ENCODE measurements at places on chromosomes 3 and 15. TPM values are rescaled to one million over a fixed set of nuclear protein-coding genes. Genes with fewer than 3 reads are reported as not detected.

DNA sequence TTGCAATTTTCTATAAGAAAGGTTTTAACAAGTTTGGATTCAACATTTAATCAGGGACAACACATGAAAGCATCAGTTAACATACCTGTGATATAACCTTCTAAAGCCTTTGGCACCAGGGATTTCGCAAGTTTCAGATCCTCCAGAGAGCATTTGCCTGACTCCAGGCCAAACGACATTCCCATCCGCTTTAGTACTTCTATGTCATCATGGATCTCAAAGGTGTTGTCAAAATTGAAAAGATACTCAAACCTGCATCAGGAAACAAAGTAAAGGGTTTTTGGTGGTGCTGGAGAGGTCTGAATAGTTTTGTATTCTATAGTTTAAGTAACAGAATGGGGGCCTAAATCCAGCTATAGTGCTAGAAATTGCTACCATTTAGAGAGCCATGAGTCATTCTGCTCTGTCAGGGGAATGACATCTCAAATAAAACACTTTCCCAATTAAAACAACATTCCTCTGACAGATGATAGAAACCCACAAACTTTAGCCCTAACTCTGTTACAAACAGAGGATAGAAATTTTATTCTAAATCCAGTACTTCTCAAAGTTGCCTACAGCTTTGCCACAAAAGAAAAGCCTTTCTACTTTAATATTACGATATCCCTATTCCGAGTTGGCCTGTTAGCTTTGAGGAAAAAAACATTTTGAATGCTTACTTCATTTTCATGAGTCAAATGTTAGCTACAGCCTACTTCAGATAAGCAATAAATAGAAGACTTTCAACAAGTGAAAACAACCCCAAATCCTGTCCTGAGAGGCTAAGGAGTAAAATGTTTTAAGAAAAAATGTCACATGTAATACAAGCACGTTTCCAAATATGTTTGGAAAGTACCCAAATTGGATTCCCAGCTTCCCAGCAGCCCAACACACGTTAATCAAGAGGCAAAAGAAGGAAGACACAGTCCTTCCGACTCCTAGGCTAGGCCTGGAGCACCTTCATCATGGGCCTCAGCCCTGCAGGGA, 83.4 kb downstream of the ATP1B3 start:
- DNase-seq: peak; percentile 56

DNA sequence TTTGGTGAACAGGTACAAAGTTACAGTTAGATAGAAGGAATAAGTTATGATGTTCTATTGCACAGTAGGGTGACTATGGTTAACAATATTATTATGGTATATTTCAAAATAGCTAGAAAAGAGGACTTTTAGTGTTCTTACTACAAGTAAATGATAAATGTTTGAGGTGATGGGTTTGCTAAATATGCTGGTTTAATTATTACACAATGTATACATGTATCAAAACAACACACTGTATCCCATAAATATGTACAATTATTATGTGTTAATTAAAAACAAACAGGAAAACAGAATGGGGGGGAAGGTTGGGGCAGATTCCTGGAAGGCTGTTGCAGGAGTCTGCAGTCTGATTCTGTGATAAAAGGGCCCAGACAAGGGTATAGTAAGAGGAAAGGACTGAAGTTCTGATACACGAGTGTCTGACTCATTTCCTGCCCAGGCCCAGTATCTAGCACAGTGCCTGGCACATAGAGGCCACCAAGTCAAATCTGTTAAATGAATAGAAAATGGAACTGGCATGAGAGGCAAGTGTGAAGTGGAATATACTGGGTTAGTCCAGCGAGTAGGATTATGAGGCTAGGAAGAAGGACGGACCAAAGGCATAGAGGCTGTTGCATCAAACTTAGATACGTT, 7.2 kb upstream of the ENTPD3 start:
- no peak for DNase-seq

DNA sequence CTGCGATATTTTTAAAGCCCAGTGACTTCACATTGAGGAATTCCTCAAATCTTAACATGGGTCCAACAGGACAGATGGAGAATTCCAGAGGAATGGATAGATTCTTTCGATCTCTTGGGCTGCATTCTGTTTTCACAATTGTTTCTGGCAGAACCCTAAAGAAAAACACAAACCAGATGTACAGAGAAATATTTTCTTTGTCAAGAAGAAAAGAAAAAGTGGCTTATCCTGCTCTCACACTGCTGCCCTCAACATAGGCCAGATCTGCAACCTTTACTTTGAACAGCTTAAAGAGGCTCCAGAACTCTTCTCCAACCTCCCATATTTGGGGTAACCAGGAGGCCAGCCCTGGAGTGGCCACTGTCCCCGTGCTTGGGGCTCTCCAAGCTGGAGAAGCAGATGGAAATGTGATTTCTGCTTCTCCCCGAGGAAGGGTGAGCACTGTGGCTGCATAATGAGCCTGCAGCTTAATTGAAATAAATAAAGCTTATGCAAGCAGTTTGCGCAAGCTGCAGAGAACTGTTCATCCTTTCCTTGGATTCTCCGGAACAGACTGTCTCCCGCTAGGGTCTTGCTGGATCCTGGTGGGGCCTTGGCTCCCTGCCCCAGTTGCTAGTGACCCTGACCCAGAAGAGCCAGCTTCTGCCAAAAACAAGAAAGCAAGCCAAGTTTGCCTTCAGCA, 453.2 kb upstream of the PROK2 start:
- DNase-seq: no peak

The PROS1 gene
- 68.5 TPM for total RNA-seq

The OIP5 gene
- total RNA-seq: not detected

- DNase-seq: no peak
These were observed 47.0 kb upstream of the RBP1 start for GRCh38 chr3:139586420-139587017.

GRCh38 chr3:30320392-30320791, 286.0 kb upstream of the TGFBR2 start:
- DNase-seq: no peak

GRCh38 chr3:28322464-28322863, 26.1 kb upstream of the ZCWPW2 start:
- peak; percentile 28 for DNase-seq

GRCh38 chr15:67784090-67784781, 41.1 kb upstream of the SKOR1 start:
- no peak for DNase-seq

- DNase-seq: peak; percentile 68
These were observed 6.3 kb downstream of the BHLHE40 start for GRCh38 chr3:4985330-4986174.

GRCh38 chr3:130843441-130843840, 50.4 kb upstream of the ATP2C1 start:
- DNase-seq: peak; percentile 41

The FOXB1 gene
- total RNA-seq: not detected

DNA sequence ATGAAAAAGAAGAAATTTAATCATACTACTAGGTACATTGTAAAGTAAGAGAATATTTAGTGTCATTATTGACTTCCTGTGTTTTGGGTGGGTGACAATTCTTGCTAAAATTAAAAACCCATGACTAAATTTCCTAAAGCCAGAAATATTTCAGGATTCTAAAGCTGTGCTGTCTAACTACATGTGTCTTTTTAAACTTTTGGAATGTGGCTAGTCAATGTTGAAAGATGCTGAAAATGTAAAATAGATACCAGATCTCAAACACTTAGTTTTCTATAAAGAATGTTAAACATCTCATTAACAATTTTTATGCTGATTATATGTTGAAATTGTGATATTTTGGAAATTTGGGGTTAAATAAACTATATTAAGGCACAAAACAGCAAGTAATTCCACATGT, 308.9 kb upstream of the TMCO5A start:
- no peak for DNase-seq

DNA sequence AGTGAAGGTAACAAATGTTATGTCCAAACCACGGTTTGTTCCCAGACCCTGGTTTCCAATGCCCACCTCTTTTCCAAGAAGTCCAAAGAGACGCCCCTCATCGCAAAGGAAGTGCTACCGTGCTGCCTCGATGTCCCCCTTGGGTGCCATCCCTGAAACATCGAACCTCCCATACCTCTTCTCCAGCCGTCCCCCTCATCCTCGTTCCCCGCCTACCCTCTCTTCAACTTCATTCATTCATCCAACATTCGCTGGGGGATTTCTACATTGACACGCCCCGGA, 467 bp downstream of the TIPIN start:
- no peak for DNase-seq
